Stimulated activated CD8-positive, alpha-beta memory T cell treated with anti-CD3 and anti-CD28 coated beads, Interleukin-15, amount 100 ng/mL, for 4 hours (primary cell): ENCODE measurements at places on chromosomes 12 and 14.

DNA sequence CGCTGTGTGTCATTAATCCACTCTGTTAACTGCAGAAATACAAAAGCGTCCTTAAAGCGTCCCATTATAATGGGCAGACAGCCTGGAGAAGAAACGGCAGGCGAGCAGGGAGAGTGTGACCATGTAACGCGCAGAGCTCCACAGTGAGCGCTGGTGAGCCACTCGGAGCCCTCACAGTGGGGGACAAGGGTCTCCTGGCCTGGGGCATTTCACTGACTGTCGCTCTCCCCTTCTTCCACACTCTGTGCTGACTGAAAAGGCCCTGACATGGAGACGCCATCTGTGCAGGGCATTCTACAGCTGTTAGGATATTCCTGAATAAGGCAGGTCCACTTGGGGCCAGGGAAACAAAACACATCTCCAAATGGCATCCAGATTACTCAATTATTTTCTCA, 24.2 kb downstream of the CCDC92 start:
- DNase-seq, result no peak

DNA sequence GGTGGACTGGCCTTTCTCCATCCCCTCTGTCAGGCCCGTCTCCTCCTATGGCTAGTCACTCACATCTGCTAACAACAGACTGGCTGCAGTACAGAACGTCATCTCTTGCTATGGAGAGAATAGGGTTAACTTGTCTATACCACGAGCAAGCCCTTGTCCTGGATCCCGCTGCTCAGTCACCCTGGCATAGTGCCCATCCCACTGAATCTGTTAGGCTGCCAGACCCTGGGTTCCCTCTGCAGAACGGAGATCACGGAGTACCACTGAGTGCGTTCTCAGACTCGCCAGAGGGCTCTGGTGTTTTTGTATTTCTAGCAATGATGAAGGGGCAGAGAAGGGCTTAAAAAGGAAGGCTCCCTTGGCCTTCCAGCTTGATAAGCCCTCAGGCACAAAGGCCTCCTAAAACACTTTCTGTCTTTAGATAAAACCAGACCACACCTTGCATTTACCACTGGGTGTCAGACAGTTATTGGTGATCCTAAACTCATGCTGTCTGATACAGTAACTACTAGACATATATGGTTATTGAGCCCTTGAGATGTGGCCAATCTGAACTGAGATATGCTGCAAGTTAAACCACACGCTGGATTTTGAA, 6.3 kb upstream of the NRIP2 start:
- DNase-seq, result no peak

- no peak for DNase-seq
These were observed 18.1 kb downstream of the NOS1 start for GRCh38 chr12:117343296-117343695.

DNA sequence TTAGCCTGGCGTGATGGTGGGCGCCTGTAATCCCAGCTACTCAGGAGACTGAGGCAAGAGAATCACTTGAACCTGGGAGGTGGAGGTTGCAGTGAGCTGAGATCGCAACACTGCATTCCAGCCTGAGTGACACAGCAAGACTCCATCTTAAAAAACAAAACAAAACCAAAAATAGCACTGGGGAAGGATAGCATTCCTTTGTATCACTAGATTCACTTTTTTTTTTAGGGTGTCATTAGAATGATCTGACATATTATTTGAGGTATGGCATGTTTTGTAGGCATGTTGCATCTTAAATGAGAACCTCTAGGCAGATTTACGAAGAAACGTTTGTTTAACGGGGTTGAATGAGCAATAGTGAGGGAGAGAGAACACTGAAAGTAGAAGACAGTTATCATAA, 16.8 kb upstream of the FAR2 start:
- no peak for DNase-seq

DNA sequence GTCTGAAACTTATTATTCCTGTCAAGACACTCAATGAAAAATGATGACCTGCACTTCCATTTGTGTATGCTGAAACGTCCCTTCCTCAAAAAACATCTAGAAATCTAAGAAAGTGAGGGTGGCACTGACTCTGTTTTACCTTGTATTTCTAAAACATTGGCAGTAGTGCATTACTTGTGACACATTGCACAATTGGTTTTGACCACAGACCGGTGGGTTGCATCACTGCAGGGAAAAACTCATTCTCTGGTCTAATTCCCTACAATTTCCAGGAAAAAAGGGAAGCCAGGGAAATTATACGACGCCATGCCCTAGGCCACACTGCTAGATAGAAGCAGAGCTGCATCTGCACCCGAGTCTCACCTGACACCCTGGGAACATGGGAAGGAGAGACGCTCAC, 156.7 kb downstream of the NTF3 start:
- no peak for DNase-seq

GRCh38 chr14:22893706-22894105, 10.7 kb downstream of the REM2 start:
- no peak for DNase-seq

GRCh38 chr12:49636979-49637755, 13.8 kb downstream of the PRPF40B start:
- no peak for DNase-seq

GRCh38 chr14:106200541-106201315, 674.3 kb downstream of the TMEM121 start:
- no peak for DNase-seq

- no peak for DNase-seq
These were observed 11.0 kb downstream of the KLHDC1 start for GRCh38 chr14:49703965-49704364.

DNA sequence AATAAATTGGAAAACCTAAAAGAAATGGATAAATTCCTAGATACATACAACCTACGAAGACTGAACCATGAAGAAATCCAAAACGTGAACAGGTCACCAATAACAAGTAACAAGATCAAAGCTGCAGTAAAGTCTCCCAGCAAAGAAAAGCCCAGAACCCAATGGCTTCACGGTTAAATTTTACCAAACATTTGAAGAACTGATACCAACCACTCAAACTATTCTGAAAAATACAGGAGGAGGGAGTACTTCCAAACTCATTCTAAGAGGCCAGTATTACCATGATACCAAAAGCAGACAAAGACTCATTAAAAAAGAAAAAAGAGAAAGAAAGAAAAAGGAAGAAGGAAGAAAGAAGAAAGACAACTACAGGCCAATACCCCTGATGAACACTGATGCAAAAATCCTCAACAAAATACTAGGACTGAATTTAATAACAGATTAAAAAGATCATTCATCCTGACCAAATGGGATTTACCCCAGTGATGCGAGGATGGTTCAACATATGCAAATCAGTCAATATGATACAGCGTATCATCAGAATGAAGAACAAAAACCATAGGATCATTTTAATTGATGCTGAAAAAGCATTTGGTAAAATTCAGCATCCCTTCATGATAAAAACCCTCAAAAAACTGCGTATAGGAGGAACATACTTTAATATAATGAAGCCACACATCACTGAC, 26.9 kb upstream of the CCDC88C start:
- DNase-seq, result no peak

GRCh38 chr14:67418401-67419191, 6.6 kb upstream of the PLEK2 start:
- no peak for DNase-seq

- DNase-seq, result no peak
These were observed 42.9 kb downstream of the SPPL3 start for GRCh38 chr12:120861074-120861795.

DNA sequence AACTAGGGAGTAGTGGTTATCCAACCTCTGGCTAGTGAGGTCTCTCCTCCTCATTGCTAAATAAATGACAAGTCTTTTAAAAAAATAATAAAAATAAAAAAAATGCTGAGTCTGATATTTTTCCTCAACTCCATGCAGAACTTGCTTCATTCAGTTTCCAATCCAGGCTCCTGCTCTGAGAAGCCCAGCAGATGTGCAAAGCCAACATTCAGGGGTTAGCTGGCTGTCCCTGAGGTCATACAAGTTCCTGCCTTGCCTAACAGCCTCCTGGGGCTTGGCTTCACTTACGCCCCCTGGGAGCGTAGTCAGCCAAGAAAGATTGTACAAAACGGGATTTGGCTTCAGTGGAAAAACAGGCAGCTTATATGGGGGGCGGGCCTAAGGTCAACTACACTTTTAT, 23.3 kb downstream of the RTRAF start:
- DNase-seq, result no peak
